ENCODE measurements at places on chromosomes 1 and 21. TPM values are rescaled to one million over a fixed set of nuclear protein-coding genes. Genes with fewer than 3 reads are reported as not detected.

- DNase-seq, result no peak
Observed at GRCh38 chr1:35470977-35471613, 86.1 kb downstream of the KIAA0319L start.

ATAD3C gene
- polyA plus RNA-seq, result 1.5 TPM

DNA sequence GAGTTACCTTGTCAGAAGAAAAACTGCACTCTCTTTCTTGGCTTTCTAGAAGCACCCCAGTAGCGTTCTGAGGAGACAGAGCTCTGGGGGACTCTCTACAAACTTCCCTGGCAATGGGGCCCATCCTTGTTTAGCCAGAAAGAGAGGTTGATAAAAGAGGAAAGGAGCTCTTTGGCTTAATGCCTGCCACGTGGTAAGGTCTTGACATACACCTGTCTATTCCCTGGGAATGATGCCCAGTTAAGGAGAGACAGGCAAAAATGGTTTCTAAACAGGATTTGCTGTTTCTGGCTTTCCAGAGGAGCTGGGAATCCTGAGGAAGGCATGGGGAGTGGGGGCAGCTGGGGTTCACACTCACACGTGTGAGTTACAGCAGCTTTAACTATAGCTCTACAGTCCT lies 30.2 kb upstream of the IL20 start:
- no peak for DNase-seq

DNA sequence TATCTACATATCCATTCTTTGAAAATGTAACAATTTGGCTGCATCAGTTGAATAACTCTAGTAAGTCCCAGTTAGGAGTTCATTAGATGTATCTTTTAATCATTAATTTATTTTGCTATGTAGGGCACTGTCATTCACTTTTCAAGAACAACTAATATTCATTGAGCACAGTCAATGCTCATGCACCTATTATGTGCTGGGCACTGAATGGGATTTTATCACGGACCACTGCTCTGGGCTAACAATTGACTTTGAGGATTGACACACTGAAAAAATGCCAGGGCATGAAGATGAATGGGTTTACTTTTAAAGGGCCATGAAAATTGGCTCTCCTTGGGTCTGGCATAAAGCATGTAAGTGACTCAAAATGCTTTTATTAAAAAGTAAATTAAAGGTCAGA lies 375.2 kb downstream of the PLPP3 start:
- DNase-seq, result no peak

DNA sequence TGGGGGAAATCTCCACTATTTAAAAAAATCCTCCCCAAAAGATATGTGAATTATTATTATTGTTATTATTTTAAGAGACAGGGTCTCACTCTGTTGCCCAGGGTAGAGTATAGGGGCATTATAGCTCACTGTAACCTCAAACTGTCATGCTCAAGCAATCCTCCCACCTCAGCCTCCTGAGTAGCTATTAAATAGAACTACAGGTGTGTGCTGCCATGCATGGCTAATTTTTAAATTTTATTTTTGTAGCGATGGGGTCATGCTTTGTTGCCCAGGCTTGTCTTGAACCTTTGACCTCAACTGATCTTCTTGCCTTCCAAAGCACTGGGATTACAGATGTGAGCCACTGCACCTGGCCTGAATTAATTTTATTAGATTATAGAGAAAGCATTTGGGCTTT lies 116.8 kb downstream of the RABGAP1L start:
- DNase-seq, result no peak

GRCh38 chr1:36885540-36886357 lies 148.6 kb downstream of the GRIK3 start:
- DNase-seq, result peak; percentile 41

DNA sequence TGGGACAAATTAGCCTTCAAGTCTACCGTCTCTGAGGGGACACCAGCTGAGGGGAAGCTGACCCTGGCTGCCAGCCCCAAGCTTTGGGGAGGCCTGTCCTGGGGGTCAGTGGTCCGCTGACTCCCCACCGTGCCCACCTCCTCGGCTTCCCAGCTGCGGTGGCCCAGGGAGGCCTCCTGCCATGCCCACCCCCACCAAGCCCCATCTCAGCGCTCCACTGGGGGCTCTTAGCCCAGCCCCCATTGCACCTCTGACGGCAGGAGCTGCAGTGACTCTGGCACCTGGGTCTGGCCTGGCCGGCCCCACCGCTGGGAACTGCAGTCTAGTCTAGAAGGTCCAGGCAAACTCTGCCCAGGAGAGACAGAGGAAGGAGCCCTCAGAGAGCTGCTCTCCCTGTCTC lies 30.2 kb upstream of the SIM2 start:
- DNase-seq, result no peak

DNA sequence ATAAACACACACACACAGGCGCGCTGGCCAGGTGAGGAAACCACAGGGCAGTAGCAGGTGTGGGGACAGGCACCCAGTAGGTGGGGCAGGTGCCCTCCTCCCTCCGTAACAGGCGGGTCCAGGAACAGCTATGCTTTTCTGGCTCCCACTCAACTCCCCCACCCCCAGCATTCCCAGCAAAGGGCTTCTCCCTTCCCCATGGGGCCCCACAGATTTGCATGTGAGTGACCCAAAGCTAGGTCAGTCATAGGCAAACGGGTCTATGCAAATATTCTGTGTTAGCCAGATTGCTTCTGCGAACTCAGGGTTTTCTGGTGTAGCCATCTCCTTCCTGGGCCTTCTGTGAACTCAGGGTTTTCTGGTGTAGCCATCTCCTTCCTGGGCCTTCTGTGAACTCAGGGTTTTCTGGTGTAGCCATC lies 114.2 kb downstream of the SIK1 start:
- DNase-seq, result no peak

GRCh38 chr1:66940981-66941380 lies 16.2 kb downstream of the MIER1 start:
- no peak for DNase-seq

- DNase-seq, result no peak
Observed at GRCh38 chr1:182771187-182771984, 18.2 kb upstream of the NPL start.

Measured in testis (tissue), 5 donors.